ENCODE measurements at places on chromosomes 1 and 21. TPM values are rescaled to one million over a fixed set of nuclear protein-coding genes. Genes with fewer than 3 reads are reported as not detected.

GPR3 gene
- total RNA-seq: 1.1 TPM

DEPDC1 gene
- total RNA-seq: 15.7 TPM

- H3K27me3 ChIP-seq: no peaks in the 10 kb centered on the region
- H3K36me3 ChIP-seq: peaks cover 69% of the 10 kb centered on the region
- peak overlapping the region; percentile 100 for H3K27ac ChIP-seq
- DNase-seq: no peak
Measured at GRCh38 chr1:89271341-89272015, 1.2 kb downstream of the GBP5 start.

- peaks cover 15% of the 10 kb centered on the region for H3K27me3 ChIP-seq
- no peaks in the 10 kb centered on the region for H3K4me1 ChIP-seq
- DNase-seq: no peak
Measured at GRCh38 chr1:168121401-168122011, 15.2 kb downstream of the GPR161 start.

DNA sequence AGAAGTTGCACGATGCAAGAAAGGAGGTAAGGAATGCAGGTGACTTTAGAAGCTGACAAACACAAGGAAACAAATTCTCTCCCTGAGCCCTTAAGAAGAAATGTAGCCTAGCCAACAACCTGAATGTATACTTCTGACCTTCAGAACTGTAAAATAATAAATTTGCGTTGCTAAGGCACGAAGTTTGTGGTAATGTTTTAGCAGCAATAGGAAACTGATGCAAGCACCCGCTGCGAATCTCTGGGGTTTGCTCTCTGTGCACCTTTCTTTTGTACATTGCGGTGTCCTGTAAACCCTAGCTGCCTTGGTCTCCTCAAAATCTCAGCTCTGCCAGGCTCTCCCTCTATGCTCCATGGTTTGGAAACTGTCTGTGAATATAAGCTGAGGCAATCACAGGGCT is 15.1 kb downstream of the CD53 start:
- peak; percentile 56 for DNase-seq
- H3K27me3 ChIP-seq: no peaks in the 10 kb centered on the region
- peaks cover 70% of the 10 kb centered on the region for H3K36me3 ChIP-seq
- peaks cover 83% of the 10 kb centered on the region for H3K4me1 ChIP-seq
- peak overlapping the region; percentile 89 for H3K27ac ChIP-seq

GRCh38 chr1:112704391-112704933 is 2.5 kb downstream of the RHOC start:
- H3K27ac ChIP-seq: peak overlapping the region; percentile 72
- peaks cover 59% of the 10 kb centered on the region for H3K4me1 ChIP-seq
- H3K36me3 ChIP-seq: peaks cover 11% of the 10 kb centered on the region
- peak; percentile 70 for DNase-seq

DNA sequence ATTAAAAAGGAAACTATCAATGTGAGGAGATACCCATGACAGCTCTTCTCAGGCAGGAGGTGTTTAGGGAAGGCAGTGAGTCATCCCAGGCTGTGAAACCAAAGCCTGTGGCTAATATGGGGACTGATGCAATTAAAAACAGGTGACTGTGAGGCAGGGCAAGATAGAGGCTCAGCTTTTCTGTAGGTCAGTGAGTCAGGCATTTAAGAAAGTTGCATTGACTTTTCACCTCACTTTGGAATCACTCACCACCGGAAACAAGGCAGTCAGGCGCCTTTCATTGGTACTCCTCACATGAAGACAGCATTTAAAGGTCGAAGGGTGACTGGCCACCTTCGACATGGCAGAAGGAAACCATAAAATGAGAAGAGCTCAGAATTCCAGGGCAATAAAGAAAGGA is 54.5 kb downstream of the PAPPA2 start:
- peak; percentile 16 for DNase-seq
- H3K27me3 ChIP-seq: no peaks in the 10 kb centered on the region
- no peak overlapping the region for H3K27ac ChIP-seq

- H3K27ac ChIP-seq: no peak overlapping the region
- H3K36me3 ChIP-seq: peaks cover 36% of the 10 kb centered on the region
- peaks cover 30% of the 10 kb centered on the region for H3K4me1 ChIP-seq
Measured at GRCh38 chr1:151213560-151213959, 15.2 kb downstream of the PIP5K1A start.

- H3K27me3 ChIP-seq: peaks cover 8% of the 10 kb centered on the region
- H3K27ac ChIP-seq: no peak overlapping the region
- H3K36me3 ChIP-seq: no peaks in the 10 kb centered on the region
- peak; percentile 92 for DNase-seq
Measured at GRCh38 chr1:39653546-39654031, 14.1 kb upstream of the HEYL start.

GRCh38 chr1:89762386-89762778 is 58.5 kb upstream of the LRRC8D start:
- peaks cover 59% of the 10 kb centered on the region for H3K4me1 ChIP-seq
- no peaks in the 10 kb centered on the region for H3K27me3 ChIP-seq
- peak overlapping the region; percentile 93 for H3K27ac ChIP-seq

Measured in activated CD8-positive, alpha-beta T cell treated with anti-CD3 and anti-CD28 coated beads for 36 hours (primary cell).